ENCODE measurements at places on chromosomes 3 and 15. TPM values are rescaled to one million over a fixed set of nuclear protein-coding genes. Genes with fewer than 3 reads are reported as not detected.

The BFSP2 gene
- total RNA-seq: not detected

DNA sequence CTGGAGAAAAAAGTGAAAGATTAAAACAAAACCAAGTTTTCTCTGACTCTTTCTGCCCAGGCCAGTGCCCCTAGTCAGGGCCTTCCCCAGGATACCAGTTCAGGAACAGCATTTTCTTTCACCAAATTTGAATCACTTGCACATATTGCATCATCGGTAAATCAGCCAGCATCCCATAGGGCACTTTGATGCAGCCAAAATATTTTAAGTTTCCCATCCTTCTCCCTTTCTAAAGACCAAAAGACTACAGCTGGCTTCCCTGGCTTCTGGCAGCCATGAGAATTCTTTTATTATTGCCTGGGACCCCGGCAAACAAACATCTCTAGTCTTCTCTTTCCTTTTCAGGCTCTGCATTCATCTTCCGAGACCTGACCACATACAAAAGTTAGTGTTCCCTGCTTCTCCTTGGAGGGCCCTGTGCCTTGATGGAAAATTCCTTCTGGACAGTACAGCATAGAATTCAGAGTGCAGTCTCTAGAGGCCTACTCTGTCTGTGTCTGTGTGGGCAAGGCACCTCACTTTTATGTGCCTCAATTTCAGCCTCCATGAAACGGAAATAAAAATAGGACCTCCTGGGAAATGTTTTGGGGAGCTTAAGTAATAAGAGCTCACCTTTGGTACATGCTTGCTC lies 348.0 kb downstream of the VPS13C start:
- no peak for DNase-seq

The GABRB3 gene
- total RNA-seq: not detected

- no peak for DNase-seq
Observed at GRCh38 chr3:33826206-33826605, 27.8 kb downstream of the PDCD6IP start.

The C3orf22 gene
- total RNA-seq: not detected

- no peak for DNase-seq
Observed at GRCh38 chr3:72126441-72127223, 341.7 kb upstream of the PROK2 start.

The NMD3 gene
- 49.1 TPM for total RNA-seq

DNA sequence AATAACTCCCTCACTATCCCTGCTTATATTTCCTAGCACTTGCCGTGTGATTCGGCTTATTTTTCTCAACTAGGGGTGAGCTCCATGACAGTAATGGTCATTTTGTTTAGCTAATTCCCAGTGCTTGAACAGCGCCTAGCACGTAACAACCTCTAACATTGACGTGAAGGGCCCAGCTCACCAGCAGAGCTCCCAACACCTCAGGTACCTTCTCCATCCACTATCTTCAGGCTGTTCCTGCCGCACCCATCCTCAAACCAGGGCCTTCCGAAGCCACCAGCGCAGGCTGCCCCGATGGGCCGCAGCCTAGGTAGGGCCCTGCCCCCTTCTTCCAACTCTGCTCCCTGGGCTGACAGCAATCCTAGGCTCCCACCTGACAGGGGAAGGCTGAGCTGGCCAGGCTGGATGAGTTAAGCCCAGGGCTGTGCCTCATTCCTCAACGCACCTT lies 751 bp upstream of the RPS17 start:
- no peak for DNase-seq

GRCh38 chr3:110504901-110505300 lies 566.7 kb upstream of the NECTIN3 start:
- DNase-seq: no peak

Measured in vagina (tissue), 2 donors.